ENCODE measurements at places on chromosomes 7 and 10.

DNA sequence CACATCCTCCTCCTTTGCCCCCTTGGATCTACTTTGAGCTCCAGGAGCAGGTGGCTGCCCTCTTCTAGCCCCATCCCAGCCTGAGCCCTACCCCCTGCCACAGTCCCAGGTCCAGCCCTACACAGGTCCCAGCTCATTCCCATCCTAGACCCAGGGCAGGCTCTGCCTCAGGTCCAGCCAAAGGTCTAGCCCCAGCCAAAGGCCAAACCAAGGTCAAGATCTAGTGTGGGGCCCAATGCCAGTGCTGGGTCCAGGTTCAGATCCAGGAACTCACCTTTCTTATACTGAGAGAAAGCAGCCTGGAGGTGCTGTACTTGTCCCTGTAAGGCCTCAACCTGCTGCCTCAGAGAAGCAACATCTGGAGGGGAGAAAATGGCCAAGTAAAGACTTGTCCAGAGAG, 8.5 kb downstream of the SFTPD start:
- no peak for DNase-seq

- no peak for DNase-seq
Measured at GRCh38 chr10:15096661-15097010, 519 bp upstream of the RPP38 start.

GRCh38 chr7:124930655-124931597, 1.3 kb upstream of the POT1 start:
- DNase-seq = no peak

DNA sequence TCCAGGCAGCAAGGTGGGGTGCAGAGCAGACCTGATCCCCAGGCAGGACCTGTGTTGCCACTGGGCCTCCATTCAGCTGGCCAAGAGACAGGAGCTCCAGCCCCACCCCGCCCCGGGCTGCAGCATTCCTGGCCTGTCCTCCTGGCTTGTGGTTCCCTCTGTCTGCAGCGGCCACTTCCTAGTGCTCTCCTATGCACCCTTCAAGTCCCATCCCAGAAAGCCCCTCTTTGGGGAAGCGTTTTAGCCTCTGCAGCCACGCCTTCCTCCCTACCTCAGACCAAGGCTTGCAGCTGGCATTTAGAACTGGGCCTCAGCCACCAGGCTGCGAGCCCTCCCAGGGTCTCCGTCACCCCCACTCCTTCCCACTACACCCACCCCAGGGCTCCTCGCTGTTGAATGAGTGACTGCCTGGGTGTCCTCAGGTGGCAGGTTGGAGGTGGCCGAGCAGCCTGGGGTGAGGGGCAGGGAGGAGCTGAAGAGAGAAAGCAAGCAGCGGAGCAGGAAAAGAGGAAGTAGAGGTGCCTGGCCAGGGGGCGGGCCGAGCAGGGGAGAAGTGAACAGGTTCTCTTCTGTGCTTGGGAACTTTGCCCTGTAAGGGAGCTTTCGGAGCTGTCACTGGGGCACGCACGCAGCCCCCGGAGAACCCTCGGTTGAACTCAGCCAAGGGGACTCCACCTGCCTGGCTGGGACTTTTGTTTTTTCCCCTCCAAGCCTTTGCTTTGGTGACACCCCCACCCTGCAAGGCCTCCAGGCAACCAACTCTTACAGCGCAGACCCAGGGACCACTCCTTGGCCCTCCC, 109.1 kb upstream of the TNRC18 start:
- no peak for DNase-seq

DNA sequence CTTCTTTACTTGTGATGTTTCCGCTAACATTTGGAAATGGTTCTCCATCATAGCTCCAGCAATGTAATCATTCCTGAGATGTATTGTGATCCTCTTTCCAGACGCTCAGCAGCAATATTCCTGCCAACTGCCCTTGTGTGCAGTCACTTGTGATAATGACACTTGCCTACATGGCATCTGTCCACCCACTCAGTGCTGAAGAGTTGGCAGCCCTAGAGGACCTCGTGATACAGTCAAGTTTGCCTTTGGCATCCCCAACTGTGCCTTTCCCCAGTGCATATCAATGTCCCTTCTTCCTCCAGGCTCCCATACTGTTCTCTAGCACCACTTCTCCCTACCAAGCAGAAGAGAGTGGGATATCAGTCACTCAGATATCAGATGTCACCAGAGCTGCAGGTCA, 64.9 kb downstream of the MYOF start:
- DNase-seq = no peak

Data from umbilical cord (tissue), 2 donors.